Heart left ventricle (tissue), 16 donors: ENCODE measurements at places on chromosomes 16 and 17.

GRCh38 chr17:30812218-30813177, 12.0 kb downstream of the CRLF3 start:
- H3K27ac ChIP-seq, result no peak overlapping the region
- H3K4me3 ChIP-seq, result no peak overlapping the region
- DNase-seq, result no peak
- no peaks in the 10 kb centered on the region for H3K27me3 ChIP-seq
- H3K4me1 ChIP-seq, result peaks cover 14% of the 10 kb centered on the region

- no peaks in the 10 kb centered on the region for H3K27me3 ChIP-seq
- H3K27ac ChIP-seq, result no peak overlapping the region
- DNase-seq, result no peak
- H3K36me3 ChIP-seq, result no peaks in the 10 kb centered on the region
Observed at GRCh38 chr17:55090079-55090492, 121.5 kb downstream of the STXBP4 start.

DNA sequence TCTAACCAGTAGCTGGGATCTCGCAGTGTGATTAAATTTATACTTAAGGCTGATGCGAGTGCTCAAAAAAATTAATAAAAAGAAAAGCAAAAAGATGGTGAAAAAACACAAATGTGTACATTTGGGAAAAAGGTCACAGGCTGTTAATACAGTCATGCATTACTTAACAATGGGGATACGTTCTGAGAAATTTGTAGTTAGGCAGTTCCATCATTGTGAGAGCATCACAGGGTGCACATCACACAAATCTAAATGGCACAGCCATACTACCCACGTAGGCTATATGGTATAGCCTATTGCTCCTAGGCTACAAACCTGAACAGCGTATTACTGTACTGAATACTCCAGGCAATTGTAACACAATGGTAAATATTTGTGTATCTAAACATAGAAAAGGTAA, 142.4 kb upstream of the MYOCD start:
- no peaks in the 10 kb centered on the region for H3K4me1 ChIP-seq
- no peak for DNase-seq
- H3K4me3 ChIP-seq, result no peak overlapping the region
- no peaks in the 10 kb centered on the region for H3K36me3 ChIP-seq
- H3K27ac ChIP-seq, result no peak overlapping the region
- H3K27me3 ChIP-seq, result no peaks in the 10 kb centered on the region

GRCh38 chr16:74202009-74202408, 94.6 kb upstream of the PSMD7 start:
- DNase-seq, result no peak
- no peak overlapping the region for H3K4me3 ChIP-seq
- H3K36me3 ChIP-seq, result no peaks in the 10 kb centered on the region
- H3K4me1 ChIP-seq, result no peaks in the 10 kb centered on the region

- peaks cover 7% of the 10 kb centered on the region for H3K4me1 ChIP-seq
- DNase-seq, result no peak
- peaks cover 11% of the 10 kb centered on the region for H3K36me3 ChIP-seq
Observed at GRCh38 chr17:37516127-37516571, 26.5 kb downstream of the DUSP14 start.

DNA sequence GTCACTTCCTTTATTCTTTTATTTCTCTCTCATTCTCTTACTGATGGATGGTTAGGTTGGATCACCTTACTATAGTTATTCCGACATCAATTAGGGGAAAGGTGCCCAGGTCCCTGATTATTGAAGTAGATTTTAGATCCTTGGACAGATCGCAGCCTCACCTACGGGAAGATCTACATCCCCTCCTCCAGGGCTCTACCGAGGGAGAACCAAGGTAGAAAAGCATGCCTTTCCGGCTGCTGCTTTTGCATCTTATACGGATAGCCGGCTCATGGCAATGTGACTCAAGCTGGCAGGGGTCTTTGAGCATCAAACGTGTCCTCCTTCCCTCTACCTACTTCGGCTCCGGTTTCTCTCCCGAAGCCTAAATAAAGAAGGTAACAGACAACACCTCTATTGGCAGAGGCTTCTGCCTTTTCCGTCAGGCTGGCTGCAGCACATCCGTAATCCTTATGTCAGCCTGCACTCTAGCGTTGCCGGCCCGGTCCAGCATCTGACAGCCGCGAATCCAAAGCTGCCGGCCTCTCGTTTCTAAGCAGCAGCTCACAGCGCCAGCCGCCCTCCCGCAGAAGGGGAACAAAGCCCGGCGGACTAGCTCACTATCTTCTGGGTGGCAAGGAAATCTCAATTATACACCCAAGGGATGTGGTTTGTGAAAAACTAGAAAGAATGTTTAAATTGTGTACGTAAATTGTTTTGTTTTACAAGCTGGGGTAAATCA, 46.9 kb downstream of the IRX6 start:
- peak; percentile 86 for DNase-seq
- H3K4me3 ChIP-seq, result peak overlapping the region; percentile 8
- H3K27me3 ChIP-seq, result no peaks in the 10 kb centered on the region
- no peaks in the 10 kb centered on the region for H3K36me3 ChIP-seq
- no peak overlapping the region for H3K27ac ChIP-seq
- no peaks in the 10 kb centered on the region for H3K4me1 ChIP-seq

DNA sequence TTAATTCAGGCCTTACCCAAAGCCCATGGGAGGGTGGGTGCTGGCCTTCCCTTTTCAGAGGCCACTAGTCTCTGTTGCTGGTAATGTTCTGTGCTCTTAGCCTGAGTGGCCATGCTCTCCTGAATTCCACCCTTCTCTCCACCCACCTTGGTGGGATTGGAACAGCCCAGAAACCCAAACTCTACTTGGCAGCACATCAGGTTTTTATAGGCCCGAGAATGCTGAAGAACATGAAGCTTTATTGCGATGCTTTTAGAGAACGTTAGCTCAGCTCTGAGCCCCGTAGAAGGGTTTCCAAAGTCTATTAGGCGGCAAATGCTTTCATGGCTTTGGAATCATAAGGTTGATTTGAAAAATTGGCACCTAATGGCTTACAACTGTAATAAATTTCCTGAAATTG, 209.3 kb downstream of the MSI2 start:
- no peaks in the 10 kb centered on the region for H3K27me3 ChIP-seq
- H3K4me1 ChIP-seq, result peaks cover 9% of the 10 kb centered on the region
- H3K36me3 ChIP-seq, result no peaks in the 10 kb centered on the region
- no peak overlapping the region for H3K4me3 ChIP-seq
- no peak overlapping the region for H3K27ac ChIP-seq
- no peak for DNase-seq

- peaks cover 10% of the 10 kb centered on the region for H3K4me1 ChIP-seq
- peaks cover 79% of the 10 kb centered on the region for H3K36me3 ChIP-seq
- H3K27me3 ChIP-seq, result no peaks in the 10 kb centered on the region
- peak; percentile 93 for DNase-seq
- no peak overlapping the region for H3K4me3 ChIP-seq
Observed at GRCh38 chr17:74768069-74768762, 7.9 kb downstream of the NAT9 start.

- H3K36me3 ChIP-seq, result no peaks in the 10 kb centered on the region
- H3K4me3 ChIP-seq, result no peak overlapping the region
- H3K4me1 ChIP-seq, result no peaks in the 10 kb centered on the region
Observed at GRCh38 chr16:14375132-14375491, 254.9 kb downstream of the PARN start.

DNA sequence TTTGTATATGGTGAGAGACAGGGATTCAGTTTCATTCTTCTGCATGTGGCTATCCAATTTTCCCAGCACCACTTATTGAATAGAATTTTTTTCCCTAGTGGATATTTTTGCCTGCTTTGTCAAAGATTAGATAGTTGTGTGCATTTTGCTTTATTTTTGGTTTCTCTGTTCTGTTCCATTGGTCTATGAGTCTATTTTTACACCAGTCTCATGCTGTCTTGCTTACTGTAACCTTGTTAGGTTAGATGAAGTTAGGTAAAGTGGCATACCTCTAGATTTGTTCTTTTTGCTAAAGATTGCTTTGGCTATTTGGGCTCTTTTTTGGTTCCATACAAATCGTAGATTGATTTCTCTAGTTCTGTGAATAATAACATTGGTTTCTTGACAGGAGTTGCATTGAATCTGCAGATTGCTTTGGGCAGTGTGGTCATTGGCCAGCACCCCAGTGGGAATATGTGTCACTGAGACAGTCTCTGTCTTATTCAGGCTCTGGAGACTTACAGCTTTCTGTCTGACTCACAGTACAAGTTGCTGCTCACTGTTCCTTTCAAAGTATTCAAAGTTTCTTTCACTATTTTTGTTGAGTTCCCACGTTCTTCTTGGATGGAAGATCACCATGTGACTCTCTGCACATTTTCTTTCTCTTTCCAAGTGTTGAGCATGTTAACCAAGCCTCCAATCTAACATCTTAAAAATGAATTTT, 709.1 kb downstream of the CDH11 start:
- H3K4me1 ChIP-seq, result no peaks in the 10 kb centered on the region
- no peaks in the 10 kb centered on the region for H3K27me3 ChIP-seq
- H3K27ac ChIP-seq, result no peak overlapping the region
- H3K4me3 ChIP-seq, result no peak overlapping the region

- no peak overlapping the region for H3K4me3 ChIP-seq
- no peaks in the 10 kb centered on the region for H3K36me3 ChIP-seq
- H3K27me3 ChIP-seq, result no peaks in the 10 kb centered on the region
- H3K4me1 ChIP-seq, result no peaks in the 10 kb centered on the region
Observed at GRCh38 chr17:72600934-72601333, 480.1 kb downstream of the SOX9 start.

DNA sequence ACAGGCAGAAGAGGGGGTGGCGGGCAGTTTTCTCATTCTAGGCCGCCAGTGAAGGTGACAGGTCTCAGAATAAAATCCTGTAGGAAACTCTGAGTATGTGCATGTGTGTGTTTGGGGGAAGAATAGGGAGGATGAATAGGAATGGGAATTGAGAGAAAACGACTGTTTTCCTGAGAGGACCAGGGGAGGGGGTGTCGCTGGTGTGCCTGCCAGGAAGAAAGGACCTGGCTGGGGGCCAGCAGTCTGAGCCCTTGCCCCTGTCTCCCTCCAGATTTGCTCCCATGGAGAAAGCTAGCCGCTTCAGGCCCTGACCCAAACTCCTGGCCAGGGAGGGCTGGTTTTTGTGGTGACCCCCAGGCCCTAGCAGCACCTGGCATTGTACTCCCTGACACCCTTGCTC, 14.4 kb downstream of the C17orf50 start:
- no peaks in the 10 kb centered on the region for H3K27me3 ChIP-seq
- H3K27ac ChIP-seq, result no peak overlapping the region
- H3K4me3 ChIP-seq, result no peak overlapping the region
- H3K36me3 ChIP-seq, result no peaks in the 10 kb centered on the region
- DNase-seq, result no peak
- no peaks in the 10 kb centered on the region for H3K4me1 ChIP-seq

DNA sequence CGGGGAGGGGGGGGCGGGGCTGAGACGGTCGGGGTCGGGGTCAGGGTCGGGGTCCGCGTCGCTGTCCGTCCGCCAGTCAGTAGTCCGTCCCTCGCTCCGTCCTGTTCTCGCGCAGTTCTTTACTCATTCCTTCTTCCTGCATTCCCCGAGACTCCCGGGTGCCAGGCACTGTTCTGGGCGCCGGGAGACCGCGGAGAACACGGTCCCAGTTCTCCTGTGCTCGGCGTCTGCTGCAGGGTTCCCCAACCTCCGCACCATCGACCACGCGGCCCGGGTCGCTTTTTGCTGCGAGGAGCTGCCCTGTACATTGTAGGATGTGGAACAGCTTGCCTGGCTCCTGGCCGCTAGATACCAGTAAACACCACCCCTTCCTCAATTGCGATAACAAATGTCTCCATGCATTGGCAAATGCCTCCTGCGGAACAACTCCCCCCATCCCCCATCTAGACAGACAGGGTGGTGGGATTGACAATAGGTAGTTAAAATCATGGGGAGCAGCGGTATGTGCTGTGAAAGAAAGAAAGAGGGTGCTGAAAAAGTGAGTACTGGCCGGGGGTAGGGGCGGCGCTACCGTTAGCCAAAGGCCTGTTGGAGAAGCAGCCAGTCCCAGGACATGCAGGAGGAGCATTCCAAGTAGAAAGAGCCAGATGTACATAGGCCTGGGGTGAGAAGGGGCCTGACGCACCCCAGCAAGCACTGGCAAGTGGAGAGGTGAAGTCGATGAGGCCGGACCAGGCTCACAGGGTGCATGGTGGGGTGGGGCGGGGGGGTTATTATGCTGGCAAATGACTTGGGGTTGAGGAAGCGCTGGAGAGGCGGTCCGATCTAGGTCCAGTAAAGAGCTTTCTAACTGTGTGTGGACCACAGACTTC, 631 bp downstream of the TRAF7 start:
- H3K4me1 ChIP-seq, result peaks cover 35% of the 10 kb centered on the region
- H3K27ac ChIP-seq, result peak overlapping the region; percentile 64
- peak overlapping the region; percentile 86 for H3K4me3 ChIP-seq
- peaks cover 19% of the 10 kb centered on the region for H3K36me3 ChIP-seq

GRCh38 chr17:34920676-34921075, 40.6 kb downstream of the CCT6B start:
- no peak overlapping the region for H3K27ac ChIP-seq
- DNase-seq, result no peak
- H3K4me1 ChIP-seq, result no peaks in the 10 kb centered on the region
- no peak overlapping the region for H3K4me3 ChIP-seq
- H3K27me3 ChIP-seq, result no peaks in the 10 kb centered on the region

GRCh38 chr17:82205720-82206508, 6.7 kb downstream of the CCDC57 start:
- peak; percentile 81 for DNase-seq
- H3K4me1 ChIP-seq, result no peaks in the 10 kb centered on the region
- no peaks in the 10 kb centered on the region for H3K36me3 ChIP-seq
- peak overlapping the region; percentile 46 for H3K27ac ChIP-seq

GRCh38 chr16:25625620-25626019, 66.1 kb upstream of the HS3ST4 start:
- H3K4me3 ChIP-seq, result no peak overlapping the region
- DNase-seq, result no peak
- no peaks in the 10 kb centered on the region for H3K4me1 ChIP-seq

GRCh38 chr17:18250259-18250658, 8.3 kb downstream of the FLII start:
- H3K27ac ChIP-seq, result no peak overlapping the region
- no peak for DNase-seq
- no peak overlapping the region for H3K4me3 ChIP-seq
- H3K36me3 ChIP-seq, result peaks cover 50% of the 10 kb centered on the region

GRCh38 chr17:58092797-58093385, 9.7 kb downstream of the DYNLL2 start:
- DNase-seq, result no peak
- H3K27ac ChIP-seq, result no peak overlapping the region
- peaks cover 23% of the 10 kb centered on the region for H3K4me1 ChIP-seq
- H3K4me3 ChIP-seq, result no peak overlapping the region

DNA sequence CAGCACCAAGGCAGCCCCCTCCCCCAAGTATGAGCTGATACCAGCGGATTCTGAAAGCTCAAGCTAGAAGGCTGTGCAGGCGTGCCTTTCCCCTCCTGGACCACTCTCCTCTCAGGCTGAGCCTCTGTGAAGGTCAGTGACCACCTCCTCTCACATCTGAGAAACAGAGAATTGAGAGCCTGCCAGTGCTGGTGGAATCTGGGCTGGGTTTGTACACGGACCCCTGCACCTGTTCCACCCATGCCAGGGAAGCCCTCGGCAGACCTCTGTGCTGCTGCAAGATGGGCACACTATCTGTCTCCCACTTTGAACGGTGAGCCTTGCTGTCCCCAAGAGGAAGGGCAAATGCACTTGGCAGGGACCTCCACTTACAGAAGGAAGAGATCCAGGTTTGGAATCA, 54.7 kb upstream of the SDK2 start:
- H3K4me1 ChIP-seq, result no peaks in the 10 kb centered on the region
- H3K36me3 ChIP-seq, result no peaks in the 10 kb centered on the region
- no peak overlapping the region for H3K27ac ChIP-seq
- DNase-seq, result no peak
- no peaks in the 10 kb centered on the region for H3K27me3 ChIP-seq

GRCh38 chr16:84286578-84287240, 8.0 kb upstream of the WFDC1 start:
- H3K27me3 ChIP-seq, result no peaks in the 10 kb centered on the region
- peaks cover 33% of the 10 kb centered on the region for H3K4me1 ChIP-seq
- peak; percentile 86 for DNase-seq

- H3K27me3 ChIP-seq, result no peaks in the 10 kb centered on the region
- H3K4me3 ChIP-seq, result no peak overlapping the region
- H3K4me1 ChIP-seq, result no peaks in the 10 kb centered on the region
- no peak overlapping the region for H3K27ac ChIP-seq
Observed at GRCh38 chr16:31519759-31520431, 7.8 kb upstream of the AHSP start.
